ENCODE measurements at places on chromosomes 3 and 15. TPM values are rescaled to one million over a fixed set of nuclear protein-coding genes. Genes with fewer than 3 reads are reported as not detected.

DNASE1L3 gene
- not detected for total RNA-seq

FANCD2OS gene
- total RNA-seq, result not detected

XCR1 gene
- not detected for total RNA-seq

TUSC7 gene
- total RNA-seq, result not detected

EAF2 gene
- total RNA-seq, result 1.4 TPM

GNAT1 gene
- not detected for total RNA-seq

UROC1 gene
- total RNA-seq, result not detected

GHSR gene
- total RNA-seq, result not detected

CADM2 gene
- 0.07 TPM for total RNA-seq
